ENCODE measurements at places on chromosomes 12 and 14.

- DNase-seq: no peak
These were observed 227.1 kb downstream of the C12orf50 start for GRCh38 chr12:87801860-87802720.

GRCh38 chr12:93680006-93680405 lies 2.8 kb downstream of the CRADD start:
- DNase-seq: no peak

DNA sequence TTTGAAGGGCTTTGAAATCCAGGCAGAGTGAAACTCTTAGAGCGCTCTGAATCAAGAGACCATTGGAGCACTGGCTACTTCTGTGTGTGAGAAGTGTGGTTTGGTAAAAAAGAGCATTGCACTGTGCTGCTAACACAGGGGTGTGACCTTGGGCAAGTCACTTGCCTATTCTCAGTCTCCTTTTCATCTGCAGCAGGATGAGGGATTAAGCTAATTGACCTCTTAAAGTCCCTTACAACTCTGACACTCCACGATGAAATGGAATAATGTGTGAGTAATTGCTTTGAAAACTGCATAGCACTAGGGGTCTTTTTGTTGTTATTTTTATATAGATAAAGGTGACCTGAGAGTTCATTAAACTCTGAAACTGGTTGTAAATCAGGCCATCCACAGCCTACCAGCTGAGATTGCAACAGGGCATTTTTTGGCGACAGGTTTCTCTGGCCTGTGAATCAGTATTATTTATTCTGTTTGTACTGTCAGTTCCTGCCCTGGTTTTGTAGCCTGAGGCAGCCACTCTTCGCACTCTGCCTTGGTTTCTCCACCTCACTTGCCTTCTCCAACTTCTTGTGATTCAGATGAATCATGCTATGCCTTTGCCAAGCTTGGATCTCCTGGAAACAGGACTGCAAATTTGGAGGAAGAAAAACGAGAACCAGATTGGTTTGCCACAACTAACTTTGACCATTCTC lies 159.9 kb upstream of the PARP11 start:
- DNase-seq: no peak

GRCh38 chr14:74480046-74480445 lies 13.1 kb downstream of the NPC2 start:
- DNase-seq: no peak

GRCh38 chr14:21320913-21321312 lies 41.0 kb downstream of the RPGRIP1 start:
- DNase-seq: no peak

- no peak for DNase-seq
These were observed 38.3 kb upstream of the TMTC2 start for GRCh38 chr12:82648259-82648909.

DNA sequence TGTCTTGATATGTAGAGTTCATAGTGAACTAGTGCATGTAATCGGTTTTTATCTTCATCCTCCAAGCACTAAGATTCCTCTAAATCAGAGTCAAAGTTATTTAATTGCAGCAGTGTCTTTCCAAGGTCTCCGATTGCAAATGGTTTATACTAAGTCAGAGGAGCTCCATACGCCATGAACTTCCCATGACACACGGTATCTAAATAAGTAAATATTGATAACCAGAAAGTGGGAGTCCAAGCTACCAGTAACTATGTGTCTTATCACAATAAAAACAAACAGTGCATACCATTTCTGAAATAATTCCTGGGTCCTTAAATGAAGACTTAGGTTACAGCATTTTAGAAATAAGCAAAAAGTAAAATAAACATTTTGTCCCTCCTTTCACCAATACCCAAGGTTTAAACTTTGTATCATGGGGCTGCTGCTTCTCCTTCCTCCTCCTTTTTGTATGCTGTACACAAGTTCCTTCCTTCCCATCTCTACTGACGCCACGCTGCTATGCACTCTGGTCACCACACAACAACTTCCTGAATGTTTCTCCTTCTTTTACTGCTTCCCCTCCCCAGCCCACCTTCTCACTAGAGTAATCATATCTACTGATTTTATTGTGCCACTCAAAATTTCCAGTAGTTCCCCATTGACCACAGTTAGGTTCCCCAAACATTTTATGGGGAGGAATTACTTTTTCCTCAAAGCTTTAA lies 10.7 kb downstream of the NR1H4 start:
- DNase-seq: no peak

- DNase-seq: no peak
These were observed 58.8 kb downstream of the TECPR2 start for GRCh38 chr14:102421411-102422057.

GRCh38 chr12:79689061-79689476 lies 1.7 kb downstream of the PAWR start:
- no peak for DNase-seq

DNA sequence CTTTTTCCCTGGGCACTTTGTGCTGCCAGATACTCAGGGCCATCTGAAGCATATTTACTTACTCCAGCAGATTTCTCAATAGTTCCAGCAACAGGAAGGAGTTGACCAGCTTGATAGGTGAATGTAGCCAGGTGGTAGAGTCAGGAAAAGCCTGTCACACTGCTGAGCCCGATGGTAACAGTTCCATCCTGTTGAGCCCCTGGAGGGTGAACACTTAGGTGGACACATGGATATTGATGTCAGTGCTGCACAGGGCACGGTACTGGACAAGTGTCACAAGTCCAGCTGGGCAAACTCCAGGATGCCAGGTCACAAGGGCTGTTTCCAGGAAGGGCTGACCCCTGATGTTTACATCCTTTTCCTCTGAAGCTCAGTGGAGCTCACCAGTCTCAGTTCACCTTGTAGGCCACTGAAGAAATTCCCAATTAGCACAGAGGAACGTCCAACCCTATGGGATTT lies 2.3 kb upstream of the SMOC1 start:
- no peak for DNase-seq

DNA sequence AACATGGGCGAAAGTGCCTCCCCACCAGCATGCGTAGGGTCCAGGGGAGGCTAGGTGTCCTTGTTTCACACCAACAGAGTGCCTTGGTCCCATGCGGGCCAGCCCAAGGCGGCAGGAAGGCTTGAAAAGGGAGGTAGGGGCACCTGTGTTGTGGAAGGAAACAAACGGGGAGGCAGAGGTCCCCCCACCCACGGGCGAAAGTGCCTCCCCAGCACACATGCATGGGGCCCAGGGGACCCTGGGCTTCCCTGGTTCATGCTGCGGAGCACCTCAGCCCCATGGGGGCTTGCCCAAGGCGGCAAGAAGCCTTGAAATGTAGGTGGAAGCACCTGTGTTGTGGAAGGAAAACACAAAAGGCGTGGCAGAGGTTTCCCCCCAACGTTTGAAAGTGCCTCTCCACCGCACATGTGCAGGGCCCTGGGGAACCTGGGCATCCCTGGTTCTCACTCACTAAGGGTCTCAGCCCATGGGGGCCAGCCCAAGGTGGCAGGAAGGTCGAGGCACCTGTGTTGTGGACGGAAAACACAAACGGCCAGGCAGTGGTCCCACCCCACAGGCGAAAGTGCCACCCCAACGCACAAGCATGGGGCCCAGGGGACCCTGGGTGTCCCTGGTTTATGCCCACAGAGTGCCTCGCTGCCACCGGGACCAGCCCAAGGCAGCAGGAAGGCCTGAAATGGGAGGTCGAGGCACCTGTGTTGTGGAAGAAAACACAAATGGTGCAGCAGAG lies 374.7 kb downstream of the ALG10 start:
- no peak for DNase-seq

DNA sequence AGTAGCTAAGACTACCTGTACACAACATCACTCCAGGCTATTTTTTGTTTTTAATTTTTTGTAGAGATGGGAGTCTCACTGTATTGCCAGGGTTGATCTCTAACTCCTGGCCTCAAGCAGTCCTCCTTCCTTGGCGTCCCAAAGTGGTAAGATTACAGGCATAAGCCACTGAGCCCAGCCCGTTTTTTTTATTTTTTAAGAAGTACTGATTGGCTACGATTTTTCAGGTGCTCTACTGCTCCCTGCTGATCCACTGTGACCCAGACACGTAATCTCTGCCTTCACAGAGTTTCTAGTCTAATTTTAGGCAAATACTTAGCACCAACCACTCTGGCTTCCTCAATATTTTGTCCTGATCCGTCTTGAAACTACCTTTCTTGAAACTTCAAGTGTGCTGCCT lies 4.3 kb upstream of the STRN3 start:
- DNase-seq: no peak

GRCh38 chr12:105393587-105393986 lies 63.1 kb downstream of the C12orf75 start:
- no peak for DNase-seq

DNA sequence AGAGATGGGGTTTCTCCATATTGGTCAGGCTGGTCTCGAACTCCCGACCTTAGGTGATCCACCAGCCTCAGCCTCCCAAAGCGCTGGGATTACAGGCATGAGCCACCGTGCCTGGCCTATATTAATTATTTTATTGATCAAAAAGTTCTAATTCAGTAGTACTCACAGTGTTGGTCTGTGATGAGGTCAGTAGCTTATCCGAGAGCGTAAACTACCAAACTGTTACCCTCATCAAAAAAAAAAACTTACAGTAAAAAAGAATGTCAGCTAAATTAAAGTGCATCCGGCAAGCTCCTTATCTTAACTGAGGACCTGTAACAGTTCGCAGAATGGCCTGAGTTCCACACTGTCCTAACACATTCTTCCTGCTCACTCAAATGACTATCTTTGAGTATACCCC lies 228.2 kb downstream of the SOX5 start:
- no peak for DNase-seq

DNA sequence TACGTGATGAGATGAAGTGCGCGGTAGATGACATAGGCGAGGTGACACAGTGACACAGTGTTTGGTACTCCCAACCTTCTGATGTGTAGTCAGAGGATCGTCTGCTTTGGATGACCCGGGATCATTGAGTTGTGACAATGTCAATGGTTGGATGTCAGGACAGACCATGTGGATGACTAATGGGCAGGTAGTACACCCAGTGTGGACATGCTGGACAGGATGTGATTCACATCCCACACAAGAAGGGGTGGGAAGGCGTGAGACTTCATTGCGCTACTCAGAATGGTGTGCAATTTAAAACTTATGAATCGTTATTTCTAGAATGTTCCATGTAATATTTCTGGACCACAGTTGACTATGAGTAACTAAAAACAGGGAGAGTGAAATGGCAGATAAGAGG lies 23.8 kb downstream of the MAP3K9 start:
- DNase-seq: no peak

DNA sequence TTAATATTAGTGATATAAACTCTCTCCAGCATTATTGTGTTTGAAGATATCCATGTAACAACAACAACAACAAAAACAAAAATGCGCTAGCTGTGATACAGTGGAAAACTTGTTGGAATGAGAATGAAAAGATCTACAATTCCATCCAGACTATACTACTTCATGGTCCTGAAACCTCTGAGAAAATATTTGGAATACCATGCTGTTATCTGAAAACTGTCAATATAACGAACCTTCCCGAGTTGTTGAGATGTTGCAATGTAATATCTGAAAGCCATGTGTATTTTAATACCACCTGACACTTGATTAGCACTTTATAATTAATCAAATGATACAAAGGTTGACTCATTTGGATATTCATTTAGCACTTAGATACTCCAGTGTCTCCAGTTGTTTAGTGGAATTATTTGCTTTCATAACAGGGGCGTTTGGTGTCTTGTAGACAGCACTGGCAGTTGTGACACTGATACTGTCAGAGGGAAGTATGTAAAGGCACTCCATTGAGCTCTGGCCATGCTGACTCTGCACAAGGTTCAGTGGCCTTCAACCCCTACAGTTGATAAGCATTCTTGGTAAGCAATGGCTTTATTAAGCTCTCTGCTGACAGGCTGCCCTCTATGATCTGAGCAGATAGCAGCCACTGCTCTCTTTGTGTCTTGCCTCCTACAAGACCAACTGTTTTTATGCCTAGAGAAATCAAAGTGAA lies 447.1 kb upstream of the SEL1L start:
- no peak for DNase-seq

- DNase-seq: no peak
These were observed 8.6 kb upstream of the OSBPL8 start for GRCh38 chr12:76568130-76568529.

DNA sequence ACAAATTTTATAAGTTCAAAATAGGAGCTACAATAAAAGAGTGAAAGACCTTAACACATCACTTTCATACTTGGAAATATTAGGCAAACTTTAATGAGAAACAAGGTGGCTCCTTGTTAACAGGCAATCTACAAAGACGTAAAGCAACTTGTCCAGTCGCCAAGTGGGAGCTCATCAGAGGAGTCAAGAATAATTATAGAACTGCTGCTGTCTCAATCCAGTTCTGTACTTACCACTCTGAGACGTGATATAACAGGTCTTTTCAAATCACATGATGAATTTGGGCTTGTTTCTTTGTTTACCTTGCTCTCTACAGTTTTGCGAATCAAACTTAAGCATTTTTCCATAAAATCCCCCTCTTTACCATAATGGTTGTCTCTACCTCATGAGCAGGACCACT lies 3.6 kb downstream of the YBX3 start:
- no peak for DNase-seq

DNA sequence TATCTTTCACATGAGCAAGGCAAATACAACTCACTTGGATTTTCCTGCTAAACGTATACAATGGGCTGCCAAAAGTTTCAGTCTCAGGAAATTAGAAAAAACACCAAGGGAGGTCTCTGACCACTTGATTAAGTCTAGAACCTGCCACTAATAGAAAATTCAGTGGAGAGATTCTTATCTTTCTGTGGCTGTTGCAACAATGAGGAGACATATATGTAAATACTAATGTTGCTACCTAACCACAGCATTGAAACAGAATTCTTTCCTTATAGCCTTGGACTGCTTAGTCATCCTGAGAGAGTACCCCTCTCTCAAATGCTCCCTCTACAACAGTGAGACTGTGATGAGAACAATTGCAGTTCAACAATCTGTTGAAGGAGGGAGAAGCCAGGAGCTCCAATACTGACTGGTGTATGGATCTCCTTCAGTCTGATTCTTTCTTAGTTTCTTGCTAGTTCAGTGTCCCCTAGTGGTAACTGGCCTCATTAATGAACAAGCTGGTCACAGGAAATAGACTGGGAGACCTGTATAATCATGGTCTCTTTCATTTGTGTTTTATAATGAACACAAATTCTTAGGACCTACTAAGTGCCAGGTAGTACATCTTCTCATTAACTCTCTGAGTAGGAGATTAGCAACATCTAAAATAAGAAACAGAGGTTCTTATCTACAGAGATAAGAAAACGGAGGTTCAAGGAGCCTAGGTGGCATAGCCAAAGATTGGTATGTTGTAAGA lies 164.5 kb downstream of the SLC38A4 start:
- DNase-seq: no peak

GRCh38 chr14:41604721-41605531 lies 1.8 kb upstream of the LRFN5 start:
- no peak for DNase-seq

DNA sequence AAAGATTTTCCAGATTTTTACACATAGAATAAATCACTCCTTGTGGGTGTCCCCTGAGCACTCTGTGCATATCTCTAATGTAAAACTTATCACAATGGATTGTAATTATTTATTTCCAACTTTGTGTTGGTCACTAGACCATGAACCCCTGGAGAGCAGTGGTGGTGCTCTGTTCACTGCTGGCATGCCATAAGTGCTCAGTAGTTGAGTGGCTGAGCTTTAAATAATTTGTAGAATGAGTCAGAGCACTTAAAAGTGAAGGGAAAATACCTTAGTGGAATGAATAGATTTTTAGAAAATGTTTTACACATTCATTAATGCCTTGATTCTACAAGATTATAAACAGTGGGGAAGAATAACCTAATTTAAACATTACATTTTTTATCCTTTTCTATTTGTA lies 6.3 kb downstream of the MGAT4C start:
- DNase-seq: no peak

Measured in T follicular helper cell (primary cell).